Urinary bladder (tissue), 4 donors: ENCODE measurements at places on chromosomes 12 and 14.

GRCh38 chr14:76827696-76828296 is 1.6 kb downstream of the LRRC74A start:
- DNase-seq: no peak

DNA sequence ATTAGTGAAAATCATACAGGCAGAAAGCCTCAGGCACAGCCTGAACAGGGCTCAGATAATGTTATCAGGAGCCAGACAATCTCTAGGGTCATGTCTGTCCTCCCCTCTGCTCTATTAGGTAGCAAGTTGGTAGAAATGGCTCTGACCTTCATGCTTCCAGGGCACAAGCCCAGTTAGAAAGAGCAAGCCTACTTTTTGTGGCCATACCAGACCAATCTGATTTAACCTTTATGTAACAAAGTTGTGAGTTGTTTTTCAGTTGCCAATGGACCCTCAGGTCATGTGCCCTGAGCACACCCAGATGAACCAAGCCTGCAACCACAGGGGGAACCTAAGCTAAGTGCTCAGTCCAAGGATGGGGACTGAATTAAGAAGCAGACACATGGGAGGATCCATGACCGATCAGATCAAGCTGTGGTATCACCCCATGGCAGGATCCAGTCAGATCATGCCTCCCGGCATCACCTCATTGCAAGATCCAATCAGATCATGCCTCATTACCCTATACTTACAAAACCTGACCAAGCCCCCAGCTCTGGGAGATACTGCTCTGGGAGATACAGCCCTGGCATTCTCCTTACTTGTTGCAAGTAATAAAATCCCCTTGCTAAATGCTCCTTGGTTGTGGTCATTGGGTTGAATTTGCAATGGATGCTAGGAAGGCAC is 18.8 kb upstream of the HIGD1C start:
- DNase-seq: no peak

GRCh38 chr12:75658901-75659823 is 147.8 kb upstream of the KRR1 start:
- DNase-seq: no peak

GRCh38 chr14:71397371-71397770 is 490.1 kb downstream of the PCNX1 start:
- DNase-seq: no peak

- DNase-seq: no peak
Observed at GRCh38 chr14:105864116-105864515, 337.7 kb downstream of the TMEM121 start.

- no peak for DNase-seq
Observed at GRCh38 chr12:109679501-109680263, 33.9 kb upstream of the FAM222A start.

GRCh38 chr12:121170151-121170550 is 37.5 kb downstream of the P2RX7 start:
- no peak for DNase-seq

DNA sequence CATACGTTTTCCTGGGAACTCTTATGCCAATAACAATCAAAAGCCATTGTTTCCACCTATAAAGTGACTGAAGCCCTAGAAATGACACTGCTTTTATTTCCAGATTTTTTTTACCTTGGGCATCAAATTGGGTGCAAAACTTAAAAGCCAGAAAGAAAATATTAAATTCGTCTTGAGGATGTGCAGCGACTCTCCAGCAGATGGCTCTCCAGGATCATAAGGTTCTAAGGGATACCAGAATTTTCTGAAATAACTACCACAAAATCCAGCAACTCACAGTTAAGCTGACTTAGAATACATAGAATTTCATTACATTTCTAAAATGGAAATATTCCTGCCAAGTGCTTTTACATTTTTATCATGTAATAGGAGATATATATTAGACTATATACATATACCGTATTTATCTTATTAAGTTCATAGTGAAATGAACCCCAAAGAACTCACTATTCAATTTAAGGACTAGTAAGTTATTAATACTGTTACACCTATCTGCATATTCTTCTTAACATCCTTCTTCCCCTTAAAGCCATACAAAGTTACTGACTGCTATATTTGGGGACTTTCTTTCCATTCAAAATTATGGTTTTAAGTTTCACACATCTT is 44.0 kb downstream of the ARMH4 start:
- DNase-seq: no peak

DNA sequence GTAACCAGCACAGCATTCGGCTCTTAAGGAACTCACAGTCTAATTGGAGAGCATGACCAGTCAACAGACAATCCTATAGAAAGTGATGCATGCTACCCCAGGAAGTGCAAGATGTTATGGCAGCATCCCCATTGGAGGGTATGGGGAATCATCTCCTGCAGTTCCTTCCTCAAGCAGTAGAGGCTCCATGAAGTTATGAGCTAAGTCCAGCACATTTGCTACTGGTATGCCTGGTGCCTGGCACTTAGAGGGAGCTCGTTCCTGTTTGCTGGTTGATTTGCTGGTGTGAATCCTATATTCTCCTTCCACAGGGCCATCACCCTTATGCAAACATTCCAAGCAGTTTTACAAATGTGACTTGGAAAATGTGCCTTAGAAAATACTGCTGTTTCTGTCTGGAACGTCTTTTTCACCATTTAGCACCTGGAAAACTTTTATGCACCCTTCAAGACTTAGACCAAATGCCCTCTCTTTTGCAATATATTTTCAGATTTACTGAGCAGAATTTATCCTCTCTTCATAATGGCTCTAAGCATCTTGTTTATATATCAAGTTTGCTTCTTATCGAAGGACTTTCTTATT is 136.1 kb upstream of the WSCD2 start:
- no peak for DNase-seq

GRCh38 chr14:76868454-76869170 is 42.4 kb downstream of the LRRC74A start:
- DNase-seq: no peak

GRCh38 chr14:89435892-89436656 is 19.0 kb upstream of the FOXN3 start:
- DNase-seq: no peak

DNA sequence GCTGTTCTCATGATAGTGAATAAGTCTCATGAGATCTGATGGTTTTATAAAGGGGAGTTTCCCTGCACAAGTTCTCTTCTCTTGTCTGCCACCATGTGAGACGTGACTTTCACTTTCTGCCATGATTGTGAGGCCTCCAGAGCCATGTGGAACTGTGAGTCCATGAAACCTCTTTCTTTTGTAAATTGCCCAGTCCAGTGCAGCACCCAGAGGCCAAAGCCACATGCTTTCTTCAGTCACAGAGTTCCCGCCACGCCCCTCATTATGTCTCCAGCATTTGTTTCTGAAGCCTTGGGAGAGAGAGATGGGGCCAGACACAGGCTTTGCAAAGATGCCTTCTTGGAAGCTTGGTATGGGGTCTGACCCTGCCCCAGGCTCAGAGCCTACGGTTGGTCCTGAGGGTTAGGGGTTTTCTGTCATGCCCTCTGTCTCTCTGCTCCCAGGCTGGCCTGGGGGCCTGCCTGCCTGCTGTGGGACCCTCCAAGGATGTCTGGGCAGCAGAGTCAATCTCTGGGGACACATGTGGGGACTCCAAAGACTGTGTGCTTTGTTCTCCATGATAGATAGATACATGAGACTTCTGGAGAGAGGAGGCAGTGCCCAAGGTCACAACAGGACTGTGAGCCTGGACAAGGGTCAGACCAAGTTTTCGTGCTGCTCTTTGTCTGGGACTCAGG is 114.1 kb upstream of the PRMT8 start:
- DNase-seq: no peak

GRCh38 chr14:64691376-64691775 is 12.8 kb upstream of the PLEKHG3 start:
- DNase-seq: no peak

DNA sequence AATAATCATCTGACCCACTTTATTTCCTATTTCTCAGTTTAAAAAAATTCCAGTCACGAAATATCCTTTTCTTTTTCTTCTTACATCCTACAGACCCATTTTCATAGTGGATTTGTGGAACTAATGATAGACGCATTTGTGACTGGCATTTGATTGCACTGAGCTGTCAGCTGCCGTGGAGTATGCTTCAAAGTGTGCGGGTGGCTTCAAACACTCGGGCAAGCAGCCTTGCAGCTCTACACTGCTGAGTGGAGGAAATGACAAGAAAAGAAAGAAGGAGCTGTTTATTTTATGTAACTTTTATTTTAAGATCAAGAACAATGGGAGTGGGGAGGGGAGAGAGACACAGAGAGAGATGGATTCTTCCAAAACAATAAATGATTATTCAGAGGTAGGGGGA is 112.8 kb upstream of the NAP1L1 start:
- DNase-seq: no peak

GRCh38 chr12:93786656-93787397 is 109.7 kb downstream of the CRADD start:
- DNase-seq: no peak

- no peak for DNase-seq
Observed at GRCh38 chr12:88408823-88409222, 171.4 kb downstream of the KITLG start.

DNA sequence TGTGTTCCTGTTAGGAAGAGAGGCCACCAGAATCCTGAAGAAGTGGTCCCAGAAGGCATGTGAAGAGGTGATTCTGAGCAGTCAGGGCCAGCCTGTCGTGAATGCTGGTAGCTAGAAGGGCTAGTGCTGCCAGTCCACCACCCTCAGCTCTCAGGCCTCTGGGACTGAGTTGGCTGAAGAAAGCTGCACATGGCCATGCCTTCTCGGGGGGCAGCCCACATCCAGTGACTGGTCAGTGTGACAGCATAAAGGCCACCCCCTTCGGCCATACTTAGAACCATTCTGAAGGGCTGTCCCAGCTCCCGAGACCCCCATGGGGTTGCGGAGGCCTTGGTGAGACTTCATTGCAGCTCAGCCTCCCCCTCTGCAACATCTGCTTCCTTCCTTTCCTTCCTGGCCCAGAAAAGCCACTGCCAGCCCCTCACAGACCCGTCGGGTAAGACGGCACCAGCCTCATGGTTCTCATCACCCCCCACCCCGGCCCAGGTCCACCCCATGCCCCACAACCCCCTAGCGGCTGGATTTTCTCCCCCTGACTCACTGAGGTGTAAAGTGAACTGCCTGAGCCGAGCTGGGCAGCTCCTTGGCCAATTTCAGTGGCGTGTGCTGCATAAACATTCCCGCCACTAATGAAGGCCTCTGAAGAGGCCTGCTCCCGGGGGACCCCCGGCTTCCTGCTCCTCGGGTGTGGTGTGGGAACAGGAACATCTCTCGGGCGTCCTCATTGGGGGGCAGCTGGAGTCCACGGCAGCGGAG is 49.5 kb upstream of the DIO3 start:
- no peak for DNase-seq

GRCh38 chr12:49665384-49665783 is 41.8 kb downstream of the FMNL3 start:
- no peak for DNase-seq

GRCh38 chr14:97413966-97414717 is 617.0 kb downstream of the VRK1 start:
- no peak for DNase-seq

GRCh38 chr14:99660794-99661193 is 15.9 kb downstream of the HHIPL1 start:
- no peak for DNase-seq

GRCh38 chr12:109250523-109250922 is 58.6 kb downstream of the FOXN4 start:
- DNase-seq: no peak

- DNase-seq: no peak
Observed at GRCh38 chr12:103588680-103589079, 1.6 kb downstream of the STAB2 start.

DNA sequence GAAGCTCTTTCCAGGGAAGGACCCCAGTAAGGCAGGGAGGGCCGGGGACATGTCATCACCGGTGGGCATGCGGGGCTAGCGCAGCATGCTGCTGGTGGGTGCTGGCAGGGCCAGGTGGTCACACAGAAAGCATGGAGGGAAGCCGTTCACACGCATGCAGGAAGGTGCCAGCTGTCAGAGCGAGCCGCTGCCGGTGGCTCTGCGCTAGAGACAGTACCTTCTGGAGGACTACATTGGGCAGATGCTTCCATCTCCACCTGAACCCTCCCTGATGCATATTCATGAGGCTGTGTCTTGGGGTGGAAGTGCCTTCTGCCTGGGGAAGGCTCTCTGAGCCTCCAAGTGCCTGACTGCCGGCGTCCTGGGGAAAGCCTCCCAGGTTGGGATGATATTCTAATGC is 203.8 kb downstream of the CALM1 start:
- DNase-seq: no peak

DNA sequence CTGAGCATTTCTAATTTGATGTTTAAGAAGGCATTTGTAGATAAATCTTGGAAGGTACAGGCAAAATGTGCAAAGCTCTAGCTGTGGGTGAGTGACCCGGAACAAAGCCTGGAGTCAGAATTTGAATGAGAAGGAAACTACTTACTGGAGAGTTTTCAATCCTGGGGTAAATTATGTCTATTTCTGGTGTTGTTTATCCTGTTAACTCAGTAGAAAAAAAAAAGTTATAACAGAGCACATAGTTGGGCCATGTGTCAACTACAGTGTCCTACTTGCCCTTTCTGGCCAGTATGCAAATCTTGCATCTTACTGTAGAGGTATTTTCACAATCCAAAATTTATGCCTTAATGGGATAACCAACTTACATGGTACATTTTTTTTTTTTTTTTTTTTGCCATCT is 182.3 kb downstream of the SYNE2 start:
- DNase-seq: no peak

DNA sequence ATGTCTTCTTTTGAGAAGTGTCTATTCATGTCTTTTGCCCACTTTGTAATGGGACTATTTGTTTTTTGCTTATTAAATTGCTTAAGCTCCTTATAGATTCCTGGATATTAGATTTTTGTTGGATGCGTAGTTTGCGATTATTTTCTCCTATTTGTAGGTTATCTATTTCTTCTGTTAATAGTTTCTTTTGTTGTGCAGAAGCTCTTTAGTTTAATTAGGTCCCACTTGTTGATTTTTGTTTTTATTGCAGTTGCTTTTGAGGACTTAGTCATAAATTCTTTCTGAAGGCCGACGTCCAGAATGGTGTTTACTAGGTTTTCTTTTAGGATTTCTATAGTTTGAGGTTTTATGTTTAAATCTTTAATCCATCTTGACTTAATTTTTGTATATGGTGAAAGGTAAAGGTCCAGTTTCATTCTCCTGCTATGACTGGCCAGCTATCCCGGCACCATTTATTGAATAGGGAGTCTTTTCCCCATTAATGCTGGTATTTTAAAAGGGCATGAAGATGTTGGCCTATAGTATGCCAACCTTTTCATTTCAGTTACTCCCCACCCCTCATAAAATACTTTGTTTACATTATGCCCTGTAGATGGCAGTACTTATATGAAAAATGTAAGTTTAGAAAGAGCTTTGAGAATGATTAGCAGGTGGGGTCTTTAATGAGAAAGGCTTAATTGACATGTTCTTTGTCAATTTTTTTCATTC is 62.9 kb upstream of the PSMA6 start:
- DNase-seq: no peak

DNA sequence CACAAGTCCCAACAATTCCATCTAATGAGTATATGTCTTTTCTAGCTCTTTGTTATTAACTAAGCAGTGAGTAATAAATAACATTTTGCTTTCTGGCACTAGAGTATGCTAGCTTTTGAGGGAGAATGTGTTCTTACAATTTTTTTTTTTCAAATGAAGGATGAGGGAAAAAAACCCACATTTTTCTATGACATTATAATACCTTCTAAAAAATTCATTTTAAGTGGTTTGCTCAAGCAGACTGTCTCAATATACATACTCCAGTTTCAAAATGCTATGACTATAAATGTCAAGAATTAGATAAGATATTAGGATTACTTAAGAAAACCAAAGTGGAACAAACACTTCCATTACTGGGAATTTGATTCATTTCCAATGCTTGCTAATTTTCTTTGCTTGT is 394.6 kb downstream of the C12orf75 start:
- DNase-seq: no peak
